ENCODE measurements at places on chromosomes 4 and X.

GRCh38 chr4:88244816-88245579, 39.4 kb downstream of the PPM1K start:
- DNase-seq, result no peak

DNA sequence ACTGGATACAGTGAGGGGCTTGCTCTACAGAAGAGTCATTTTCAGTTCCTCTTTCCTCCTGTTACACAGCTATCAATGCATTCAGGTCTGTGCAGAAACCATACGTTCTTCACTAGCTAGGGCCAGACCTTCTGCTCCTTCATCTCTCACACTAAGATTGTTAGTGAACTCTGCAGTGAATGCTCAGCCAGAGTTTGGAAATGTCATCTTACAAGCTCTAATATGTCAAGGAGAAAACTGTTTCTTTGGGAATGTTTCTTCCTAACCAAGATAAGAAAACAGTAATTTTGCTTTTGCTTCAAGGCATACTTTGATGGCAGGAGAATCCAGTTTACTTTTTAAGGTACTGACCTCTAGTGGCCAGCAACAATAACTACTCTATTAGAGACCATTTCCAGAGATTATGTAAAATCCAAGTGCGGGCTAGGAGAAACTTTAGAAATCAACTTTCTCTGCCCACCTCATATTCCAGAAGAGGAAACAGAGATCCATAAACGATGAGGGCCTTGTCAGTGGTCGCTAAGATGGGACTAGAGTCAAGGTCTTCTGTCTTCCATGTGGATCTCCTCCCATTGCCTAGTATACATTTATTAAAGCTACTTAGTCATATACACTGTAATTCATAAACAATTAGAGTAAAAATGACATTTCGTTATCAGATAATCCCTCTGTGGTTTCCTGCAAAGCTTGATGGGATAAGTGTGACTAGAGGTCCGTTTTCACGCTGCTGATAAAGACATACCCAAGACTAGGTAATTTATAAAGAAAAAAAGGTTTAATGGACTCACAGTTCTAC, 12.1 kb upstream of the CC2D2A start:
- DNase-seq, result no peak

DNA sequence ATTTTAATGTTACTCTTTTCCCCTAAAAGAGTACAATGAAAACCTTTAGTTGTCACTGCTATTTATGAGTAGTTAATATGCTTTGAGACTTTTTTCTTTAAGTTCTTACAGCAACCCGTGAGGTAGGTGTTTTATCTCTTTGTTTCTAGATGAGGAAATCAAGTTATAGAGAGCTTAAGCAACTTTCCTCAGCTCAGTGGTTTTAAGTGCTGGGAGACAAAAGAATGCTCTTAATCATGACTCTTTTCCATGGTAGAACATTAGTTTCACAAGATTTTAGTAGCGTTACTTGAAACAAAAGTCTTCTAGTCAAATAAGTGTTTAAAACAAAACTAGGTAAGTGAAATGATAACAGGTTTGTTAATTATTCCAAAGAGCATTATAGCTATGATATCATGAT, 354.7 kb upstream of the PITX2 start:
- DNase-seq, result no peak

GRCh38 chr4:32189130-32189529, 1469.0 kb downstream of the PCDH7 start:
- DNase-seq, result no peak

GRCh38 chrX:150203248-150203645, 159.9 kb upstream of the MAMLD1 start:
- DNase-seq, result no peak

GRCh38 chrX:83469551-83469950, 38.5 kb upstream of the POU3F4 start:
- no peak for DNase-seq

- DNase-seq, result no peak
These were observed 61.4 kb upstream of the ZCCHC13 start for GRCh38 chrX:74242484-74243138.

DNA sequence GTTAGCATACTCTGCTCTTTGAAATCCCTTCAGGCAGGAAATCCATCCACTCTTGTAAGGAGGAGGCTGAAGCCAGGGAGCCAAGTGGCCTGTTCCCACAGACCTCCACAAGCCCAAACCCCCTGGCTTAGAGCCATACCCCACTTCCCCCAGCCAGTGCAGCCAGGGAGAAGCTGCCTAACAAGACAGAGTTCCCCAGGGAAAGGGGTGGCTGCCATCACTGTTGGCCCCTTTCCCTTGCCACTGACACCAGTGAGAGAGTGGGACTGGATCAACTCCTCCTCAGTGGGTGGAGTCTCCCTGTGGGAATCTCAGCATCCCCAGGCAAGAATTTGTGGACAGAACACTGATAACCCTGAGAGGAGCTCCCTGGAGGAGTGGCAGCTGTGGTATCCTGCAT, 389.4 kb downstream of the PABPC4L start:
- no peak for DNase-seq

DNA sequence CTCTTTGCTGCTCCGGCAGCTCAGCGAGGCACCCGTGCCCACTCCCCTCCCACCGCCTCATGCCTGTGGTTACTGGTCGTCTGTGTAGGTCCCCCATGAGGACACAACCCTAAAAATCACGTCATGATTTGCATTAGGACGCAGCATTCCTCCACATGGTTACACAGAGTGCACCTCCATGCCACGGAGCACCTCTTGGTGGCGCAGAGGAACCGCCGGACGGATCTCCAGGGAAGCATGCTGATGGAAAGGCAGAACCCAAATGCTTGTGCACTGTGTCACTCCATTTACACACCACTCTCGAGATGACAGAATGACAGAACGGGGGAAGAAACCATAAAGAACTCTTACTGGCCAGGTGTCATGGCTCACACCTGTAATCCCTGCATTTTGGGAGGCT, 22.4 kb downstream of the FAM53A start:
- no peak for DNase-seq

- DNase-seq, result no peak
These were observed 17.9 kb upstream of the HAND2 start for GRCh38 chr4:173547889-173548288.

DNA sequence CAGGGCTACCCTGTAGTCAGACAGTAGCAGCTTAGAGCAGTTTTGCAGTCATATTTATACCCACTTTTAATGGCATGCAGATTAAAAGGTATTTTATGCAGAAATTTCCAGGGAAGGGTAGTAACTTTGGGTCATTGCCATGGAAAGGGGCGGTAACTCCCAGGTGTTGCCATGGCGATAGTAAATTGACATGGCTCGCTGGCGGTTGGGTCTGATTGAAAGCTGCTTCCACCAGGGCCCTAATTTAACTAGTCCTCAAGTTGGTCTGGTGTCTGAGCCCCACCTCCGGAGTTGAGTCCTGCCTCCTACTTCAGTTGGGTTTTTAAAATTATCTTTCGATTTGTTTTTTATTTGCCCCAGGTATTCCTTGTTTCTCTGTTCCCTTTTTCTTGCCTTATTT, 70.1 kb downstream of the NAA11 start:
- no peak for DNase-seq

DNA sequence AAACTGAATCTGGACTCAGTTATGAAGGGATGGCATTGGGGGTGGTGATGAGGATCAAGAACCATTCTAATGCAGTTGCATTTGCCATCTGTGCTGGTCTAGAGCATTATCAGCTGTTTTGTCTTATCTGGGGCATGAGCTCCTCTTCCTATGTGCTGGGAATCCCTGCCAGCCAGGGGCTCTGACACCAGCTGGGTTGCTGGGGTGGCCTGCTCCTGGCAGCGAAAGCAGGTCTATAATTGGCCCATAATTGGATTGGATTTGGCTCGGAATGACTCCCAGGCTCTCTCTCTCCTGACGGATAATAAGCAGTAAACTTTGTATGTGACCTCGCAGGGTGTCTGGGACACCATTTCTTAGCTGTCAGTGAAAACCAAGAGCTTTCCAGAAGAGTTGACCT, 34.1 kb downstream of the SMPX start:
- no peak for DNase-seq

DNA sequence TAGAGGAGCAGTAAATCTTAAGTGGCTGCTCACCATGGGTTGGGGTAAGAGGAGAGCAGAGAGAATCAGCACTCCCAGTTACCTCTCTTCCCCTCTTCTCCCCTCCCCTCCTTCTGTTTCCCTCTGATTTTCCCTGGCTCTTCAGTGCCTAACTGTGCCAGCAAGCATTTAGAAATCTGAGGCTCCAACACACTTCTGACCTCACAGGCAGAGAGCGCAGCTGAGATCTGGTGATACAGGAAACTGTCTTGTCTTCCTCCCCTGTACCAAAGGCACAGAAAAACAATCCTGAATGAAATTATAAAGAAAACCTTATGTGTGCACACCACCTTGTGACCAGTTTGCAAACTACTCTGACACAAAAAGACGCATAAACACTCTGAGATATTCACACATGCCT, 82.4 kb upstream of the SMIM10 start:
- no peak for DNase-seq

- DNase-seq, result no peak
These were observed at the start of gene CD99 for GRCh38 chrX:2690856-2691542. Gene CD99 (plus strand): TSS chrX:2691295. CDS start chrX:2691361, 66 bp downstream.

DNA sequence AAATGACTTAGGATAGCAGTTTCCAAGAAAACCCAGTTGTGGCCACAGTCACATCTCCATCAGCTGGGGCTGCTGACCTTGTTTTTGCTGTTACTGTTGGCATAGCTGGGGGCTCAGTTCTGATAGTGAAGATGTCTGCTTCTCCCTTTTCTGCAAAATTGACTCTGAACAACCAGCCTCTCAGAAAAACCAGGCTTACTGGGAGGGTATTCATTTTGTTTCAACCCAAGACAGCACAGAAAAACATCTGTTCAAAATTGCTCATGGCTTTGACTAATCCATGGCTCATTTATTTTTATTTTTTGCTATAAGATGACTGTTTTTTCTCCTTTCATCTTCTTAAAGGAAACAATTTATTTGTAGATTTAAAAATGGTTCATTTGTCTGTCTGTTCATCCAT, 53.1 kb downstream of the RASL11B start:
- no peak for DNase-seq

DNA sequence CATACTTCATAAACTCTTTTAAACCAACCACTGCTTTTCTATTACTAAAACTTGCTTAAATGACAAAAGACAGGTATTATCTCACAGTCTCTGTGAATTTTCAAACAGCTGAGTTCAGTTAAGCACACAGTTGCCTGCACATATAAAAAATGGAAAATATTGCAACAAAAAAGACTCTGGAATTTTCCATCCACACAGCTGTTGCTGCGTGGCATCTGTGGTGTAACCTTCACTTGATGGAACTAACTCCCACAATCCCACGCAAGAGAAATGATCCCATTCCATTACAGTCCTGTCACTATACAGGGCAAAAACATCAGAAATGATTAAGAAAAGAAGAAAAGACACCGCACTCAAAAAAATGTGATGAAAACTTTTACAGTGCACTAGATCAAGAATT, 149.8 kb upstream of the TBL1X start:
- DNase-seq, result no peak

- DNase-seq, result no peak
These were observed 76.1 kb downstream of the ZNF518B start for GRCh38 chr4:10381146-10381545.

- DNase-seq, result no peak
These were observed 15.4 kb downstream of the ZNF718 start for GRCh38 chr4:139691-140090.

- peak; percentile 17 for DNase-seq
These were observed at the start of gene ANKRD37 for GRCh38 chr4:185396724-185397385. Gene ANKRD37 (plus strand): TSS chr4:185396841. CDS start chr4:185396924, 83 bp downstream.

DNA sequence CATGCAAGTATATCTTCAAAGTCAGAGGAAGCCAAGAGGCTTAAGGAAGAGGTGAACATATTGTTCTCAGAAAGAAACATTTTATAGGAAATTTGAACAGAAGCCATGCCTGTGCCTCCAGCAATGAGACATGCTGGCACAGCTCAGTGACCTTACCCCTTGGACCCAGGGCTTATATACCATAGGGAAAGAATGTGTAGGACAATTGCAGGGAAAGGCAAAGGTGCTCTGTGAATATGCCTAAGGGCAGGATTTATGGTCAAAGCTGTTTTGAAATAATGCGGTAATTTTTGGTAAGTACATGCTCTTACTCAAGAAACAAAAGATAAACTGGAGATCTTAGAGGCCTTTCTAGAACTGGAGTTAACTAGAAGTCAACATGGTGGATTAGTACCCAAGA, 568.8 kb downstream of the GRID2 start:
- DNase-seq, result no peak

- DNase-seq, result no peak
These were observed 203.4 kb downstream of the CHIC1 start for GRCh38 chrX:73766431-73766795.

DNA sequence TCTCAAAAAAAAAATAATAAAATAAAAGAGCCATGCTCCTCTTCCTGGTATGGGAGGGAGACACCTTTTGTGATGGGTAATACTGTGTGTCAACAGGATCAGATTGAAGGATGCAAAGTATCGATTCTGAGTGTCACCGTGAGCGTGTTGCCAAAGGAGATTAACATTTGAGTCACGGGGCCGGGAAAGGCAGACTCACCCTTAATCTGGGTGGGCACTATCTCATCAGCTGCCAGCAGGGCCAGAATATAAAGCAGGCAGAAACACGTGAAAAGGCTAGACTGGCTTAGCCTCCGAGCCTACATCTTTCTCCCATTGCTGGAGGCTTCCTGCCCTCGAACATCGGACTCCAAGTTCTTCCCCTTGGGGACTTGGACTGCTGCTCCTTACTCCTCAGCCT, 95.4 kb downstream of the SHOX start:
- DNase-seq, result no peak

DNA sequence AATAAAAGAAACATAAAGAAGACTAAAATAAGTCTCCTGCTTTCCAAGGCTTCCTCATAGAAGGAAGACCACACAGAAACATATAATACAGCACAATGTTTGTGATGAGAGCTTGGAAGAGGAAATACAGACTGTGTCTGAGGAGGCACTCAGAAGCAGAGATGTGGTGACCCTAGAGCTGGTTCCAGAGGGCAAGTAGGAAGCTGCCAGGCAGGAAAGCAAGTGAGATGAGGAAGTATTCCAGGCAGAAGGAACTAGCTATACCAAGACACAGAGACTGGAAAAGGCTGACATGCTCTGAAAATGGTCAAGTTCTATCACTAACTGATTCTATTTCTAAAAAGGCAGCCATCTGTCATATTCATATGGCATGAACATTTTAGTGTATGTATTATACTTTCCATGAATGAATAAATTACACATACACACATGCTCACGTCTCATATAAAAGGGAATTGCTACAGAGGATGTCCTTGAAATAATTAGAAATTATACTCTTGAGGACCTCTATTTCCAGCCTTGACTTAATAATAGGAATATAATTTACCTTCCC, 16.6 kb upstream of the HSFX2 start:
- no peak for DNase-seq

DNA sequence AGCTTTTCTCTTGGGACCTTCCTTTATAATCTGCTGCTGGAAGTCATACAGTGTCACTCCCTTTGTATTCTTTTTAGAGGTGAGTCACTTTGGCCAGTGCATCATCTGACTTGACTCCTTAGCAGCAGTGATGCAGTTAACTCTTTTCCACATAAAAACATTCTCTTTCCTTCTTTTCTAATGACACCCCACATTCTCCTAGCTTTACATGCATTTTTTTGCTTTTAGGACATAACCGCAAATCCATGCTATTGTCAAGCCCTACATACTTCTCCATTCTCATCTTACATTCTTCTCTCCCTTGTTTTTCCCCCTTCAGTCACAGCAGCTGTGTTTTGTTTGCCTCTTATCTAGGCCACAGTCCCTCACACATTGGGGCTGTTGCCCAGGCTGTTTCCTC, 55.1 kb downstream of the ZNF330 start:
- no peak for DNase-seq

- DNase-seq, result no peak
These were observed 36.9 kb upstream of the ADAD1 start for GRCh38 chr4:122341886-122342285.

- DNase-seq, result no peak
These were observed 19.7 kb downstream of the HERC6 start for GRCh38 chr4:88398381-88398780.

GRCh38 chr4:3670521-3671519, 95.4 kb upstream of the ADRA2C start:
- no peak for DNase-seq

Measured in DMS79 (cell line).